Lower leg skin (tissue), 4 donors: ENCODE measurements at places on chromosomes 3 and 15. TPM values are rescaled to one million over a fixed set of nuclear protein-coding genes. Genes with fewer than 3 reads are reported as not detected.

BCHE gene
- total RNA-seq = 4.5 TPM

FHIT gene
- total RNA-seq = 5.6 TPM

LRRIQ4 gene
- total RNA-seq = not detected

PCSK6 gene
- total RNA-seq = 25.7 TPM

FETUB gene
- 10.3 TPM for total RNA-seq

- no peak for DNase-seq
Observed at GRCh38 chr3:39346785-39347585, 17.5 kb downstream of the CCR8 start.

- DNase-seq = no peak
Observed at GRCh38 chr3:27095553-27096222, 273.5 kb downstream of the NEK10 start.

- no peak for DNase-seq
Observed at GRCh38 chr15:98878862-98879261, 128.7 kb downstream of the PGPEP1L start.

DNA sequence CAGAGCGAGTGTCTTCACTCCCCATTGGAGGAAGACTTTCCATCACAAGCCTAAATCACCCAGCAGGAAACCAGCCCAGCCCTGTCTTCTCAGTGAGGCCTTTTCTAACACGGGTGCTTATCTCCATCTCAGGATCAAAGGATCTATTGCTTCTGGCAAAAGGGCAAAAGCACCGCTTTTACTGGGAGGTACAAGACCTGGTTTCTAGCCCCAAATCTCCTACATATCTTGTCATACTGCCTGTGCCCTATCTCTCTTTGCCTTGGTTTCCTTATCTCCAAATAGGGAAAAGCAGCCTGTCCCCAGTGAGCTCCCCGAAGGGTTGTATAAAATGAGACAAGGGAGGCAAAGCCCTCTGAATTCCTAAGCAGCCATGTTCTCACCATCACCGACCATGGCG lies 5.2 kb downstream of the GLB1 start:
- DNase-seq = no peak

DNA sequence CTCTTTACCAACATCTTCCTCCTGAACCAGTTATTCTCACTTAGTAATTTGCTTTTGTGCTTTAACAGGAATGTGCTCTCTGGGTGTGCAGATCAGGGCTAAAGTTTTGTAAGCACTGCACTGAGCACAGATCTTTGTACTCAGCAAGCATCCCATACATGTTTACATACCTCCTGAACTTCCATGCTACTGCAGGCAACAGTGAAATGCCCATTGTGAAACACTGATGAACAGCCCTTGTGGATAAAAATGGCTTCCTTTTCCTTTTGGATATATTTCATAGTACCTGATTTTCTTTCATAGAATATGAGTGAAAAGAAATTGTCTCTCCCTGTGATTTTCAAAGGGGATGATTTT lies 855.9 kb downstream of the MCTP2 start:
- no peak for DNase-seq

DNA sequence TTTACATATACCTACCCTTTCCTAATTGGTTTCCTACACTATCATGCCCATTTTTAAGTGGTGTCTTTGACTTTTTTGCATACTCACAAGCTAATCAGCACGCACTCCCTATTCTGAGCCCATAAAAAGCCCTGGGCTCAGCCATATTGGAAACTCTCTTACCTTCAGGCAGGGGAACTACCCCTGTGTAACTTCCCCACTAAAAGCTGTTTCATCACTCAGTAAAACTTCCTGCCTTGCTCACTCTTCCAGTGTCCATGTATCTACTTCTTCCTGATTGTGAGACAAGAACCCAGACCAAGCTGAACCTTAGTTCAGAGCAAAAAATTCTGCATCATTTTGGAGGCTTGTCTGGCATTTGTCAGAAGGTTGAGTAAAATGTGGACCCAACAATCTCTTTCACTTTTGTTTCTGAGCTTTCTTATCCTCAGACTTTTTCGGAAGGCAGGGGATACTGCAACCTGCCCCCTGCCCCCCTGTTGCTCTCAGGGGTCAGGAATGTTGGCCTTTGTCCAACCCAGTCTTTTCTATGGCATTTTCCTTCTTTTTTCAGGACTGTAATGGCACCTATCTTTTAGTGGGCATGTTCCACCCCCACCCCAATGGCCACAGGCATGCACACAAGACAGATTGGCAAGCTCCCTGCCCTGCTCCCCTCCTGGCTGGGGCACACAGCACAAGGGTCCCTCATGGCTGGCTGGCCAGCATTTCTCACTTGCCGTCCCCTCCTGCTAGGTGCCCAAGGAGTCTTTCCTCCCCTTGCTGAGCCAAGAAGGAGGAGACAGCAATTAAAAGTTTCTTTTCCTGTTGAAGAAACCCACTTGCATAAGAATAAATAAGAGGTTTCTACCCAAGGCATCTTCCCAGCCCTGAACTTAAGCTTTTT lies 26.3 kb upstream of the TMEM45A start:
- no peak for DNase-seq
